RWPE2 (cell line): ENCODE measurements at places on chromosomes 13 and 19.

- DNase-seq: no peak
Measured at GRCh38 chr13:45209229-45209628, 8.4 kb upstream of the KCTD4 start.

DNA sequence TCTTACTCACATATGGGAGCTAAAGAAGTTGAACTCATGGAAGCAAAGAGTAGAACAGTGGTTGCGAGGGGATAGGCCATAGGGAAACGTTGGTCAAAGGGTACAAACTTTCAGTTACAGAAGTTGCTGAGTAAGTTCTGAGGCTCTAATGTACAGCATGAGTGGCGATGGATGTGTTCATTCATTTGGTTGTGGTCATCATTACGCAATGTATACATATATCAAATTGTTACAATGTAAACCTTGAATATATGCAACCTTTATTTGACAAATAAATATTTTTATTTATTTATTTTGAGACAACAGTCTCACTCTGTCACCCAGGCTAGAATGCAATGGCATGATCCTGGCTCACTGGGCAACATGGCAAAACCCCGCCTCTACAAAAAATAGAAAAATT, 38.7 kb downstream of the ZIC5 start:
- DNase-seq: no peak

DNA sequence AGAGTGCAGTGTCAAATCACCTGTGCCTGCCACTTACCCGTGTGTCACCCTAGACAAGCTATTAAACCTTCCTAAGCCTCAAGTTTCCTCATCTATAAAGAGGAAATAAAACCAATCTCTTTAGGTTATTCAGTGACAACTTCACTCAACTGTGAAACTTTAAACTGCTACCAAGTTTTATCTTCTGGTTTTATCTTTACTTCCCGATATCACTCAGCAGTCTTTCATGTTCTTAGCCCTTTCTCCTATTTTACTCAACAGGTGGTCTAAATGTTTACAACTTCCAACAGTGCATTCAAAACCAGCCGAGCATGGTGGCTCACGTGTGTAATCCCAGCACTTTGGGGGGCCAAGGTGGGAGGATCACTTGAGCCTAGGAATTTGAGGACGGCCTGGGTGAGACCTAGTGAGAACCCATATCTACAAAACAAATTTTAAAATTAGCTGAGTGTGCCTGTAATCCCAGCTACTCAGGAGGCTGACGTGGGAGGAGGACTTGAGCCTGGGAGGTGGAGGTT, 59.6 kb downstream of the GPALPP1 start:
- no peak for DNase-seq

DNA sequence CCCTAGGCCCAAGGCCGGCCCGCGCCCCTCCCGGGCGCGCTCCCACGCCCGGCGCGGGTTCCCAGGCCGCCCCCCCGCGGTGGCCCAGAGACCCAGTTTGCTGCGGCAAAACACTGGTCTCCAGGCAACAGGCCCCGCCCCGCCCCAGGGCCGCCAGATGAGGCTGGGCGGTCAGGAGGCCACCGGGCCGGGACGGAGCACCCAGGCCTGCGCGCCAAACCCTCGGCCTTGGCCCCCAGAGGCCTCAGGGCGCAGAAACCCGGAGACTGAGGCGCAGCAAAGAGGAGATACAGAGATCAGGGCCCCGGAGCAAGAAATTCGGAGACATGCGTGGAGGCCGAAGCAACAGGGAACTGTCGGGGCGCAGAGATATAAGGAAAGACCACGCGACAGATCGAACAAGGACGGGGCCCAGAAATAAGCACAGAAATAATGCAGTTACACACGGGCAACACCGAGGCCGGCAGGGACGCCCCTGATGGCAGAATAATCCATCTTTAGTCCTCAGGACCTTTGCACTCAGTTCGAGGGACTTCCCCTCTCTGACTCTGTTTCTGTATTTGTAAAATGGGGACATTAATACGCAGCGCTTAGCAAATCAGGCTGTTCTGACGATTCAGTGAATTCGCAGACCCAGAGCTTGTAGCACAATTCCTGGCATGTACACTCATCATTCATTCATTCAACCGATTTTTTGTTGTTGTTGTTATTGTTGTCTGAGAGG, 20.8 kb upstream of the ERCC1 start:
- peak; percentile 79 for DNase-seq

GRCh38 chr19:9786342-9786741, 17.8 kb upstream of the ZNF846 start:
- no peak for DNase-seq

- no peak for DNase-seq
Measured at GRCh38 chr13:47094734-47095434, 198.0 kb upstream of the HTR2A start.

DNA sequence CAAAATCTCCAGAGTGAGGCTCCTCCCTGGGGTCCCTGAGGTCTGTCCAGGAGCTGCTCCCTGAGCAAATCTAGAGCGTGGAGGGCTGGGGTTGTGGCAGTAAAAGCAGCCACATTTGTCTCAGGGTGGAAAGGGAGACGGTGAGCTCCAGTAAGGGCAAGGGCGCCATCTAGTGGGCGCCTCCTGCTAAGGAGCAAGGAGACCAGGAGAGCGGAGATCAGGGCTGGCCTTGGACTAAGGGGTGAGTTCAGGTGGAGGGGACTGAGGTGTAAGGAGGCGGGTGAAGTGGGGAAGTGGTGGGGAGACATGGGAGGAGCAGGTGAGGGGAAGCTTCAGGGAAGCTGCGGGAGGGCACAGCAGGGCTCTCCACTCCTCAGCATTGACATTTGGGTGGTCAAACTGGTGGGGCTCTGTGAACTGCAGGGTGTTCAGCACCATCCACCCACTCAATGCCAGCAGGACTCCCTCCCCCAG, 5.3 kb upstream of the CEACAM21 start:
- DNase-seq: no peak
